Renal cortex interstitium (tissue), 15 donors: ENCODE measurements at places on chromosomes 2 and 18.

- DNase-seq = no peak
Measured at GRCh38 chr2:141778315-141778835, 352.4 kb downstream of the LRP1B start.

DNA sequence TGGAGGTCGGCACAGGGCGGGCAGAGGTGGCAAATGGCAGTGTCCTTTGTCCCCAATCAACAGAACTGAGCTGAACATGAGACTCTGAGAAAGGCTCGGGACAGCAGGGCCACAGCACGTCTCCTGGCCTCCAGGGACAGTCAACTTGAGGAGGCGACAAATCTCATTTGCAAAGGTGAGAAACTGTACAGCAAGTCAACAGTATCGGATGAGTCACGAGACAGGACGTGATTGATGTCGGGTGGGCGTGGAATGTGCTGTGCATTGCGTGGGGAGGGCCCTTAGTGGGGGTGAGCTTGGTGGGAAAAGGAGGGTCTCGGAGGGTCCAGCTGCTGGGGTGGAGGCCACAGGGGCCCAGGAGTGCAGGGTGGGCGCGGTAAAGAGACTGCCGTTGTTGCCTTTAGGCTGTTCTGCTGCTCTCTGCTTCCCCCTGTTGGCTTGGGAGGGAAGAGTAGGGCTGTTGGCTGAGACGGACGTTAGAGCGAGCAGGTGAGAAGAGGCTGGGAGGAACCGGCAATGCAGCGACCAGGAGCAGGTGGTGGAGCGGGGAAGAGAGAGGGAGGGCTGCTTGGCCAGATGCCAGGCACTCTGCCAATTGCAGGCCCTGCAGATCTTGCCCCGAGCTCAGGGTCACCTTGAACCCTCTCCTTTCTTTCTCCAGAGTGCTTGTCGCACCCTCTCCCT, 164.3 kb downstream of the BCL2 start:
- DNase-seq = peak; percentile 54

DNA sequence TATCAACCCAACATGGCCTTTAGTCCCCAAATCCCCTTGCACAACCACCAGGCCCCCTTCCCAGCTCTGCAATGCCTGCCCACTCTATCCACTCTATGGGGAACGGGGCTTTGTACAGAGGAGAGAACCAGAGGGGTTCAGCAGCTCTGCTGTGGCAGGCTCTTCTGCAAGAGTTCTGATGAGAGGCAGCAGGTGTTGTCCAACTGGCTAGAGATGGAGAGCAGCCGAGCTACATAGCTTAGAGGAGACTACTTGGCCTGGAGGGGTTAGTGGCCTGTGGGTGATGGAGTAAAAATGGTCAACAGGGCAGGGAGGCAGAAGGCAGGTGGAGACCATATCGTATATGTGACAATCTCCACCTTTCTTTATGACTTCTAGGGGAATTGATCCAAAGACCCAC, 103.0 kb downstream of the QPCT start:
- no peak for DNase-seq

GRCh38 chr2:172609488-172609887, 53.6 kb downstream of the PDK1 start:
- no peak for DNase-seq

GRCh38 chr18:11147962-11148679, 1.2 kb downstream of the PIEZO2 start:
- DNase-seq = no peak

DNA sequence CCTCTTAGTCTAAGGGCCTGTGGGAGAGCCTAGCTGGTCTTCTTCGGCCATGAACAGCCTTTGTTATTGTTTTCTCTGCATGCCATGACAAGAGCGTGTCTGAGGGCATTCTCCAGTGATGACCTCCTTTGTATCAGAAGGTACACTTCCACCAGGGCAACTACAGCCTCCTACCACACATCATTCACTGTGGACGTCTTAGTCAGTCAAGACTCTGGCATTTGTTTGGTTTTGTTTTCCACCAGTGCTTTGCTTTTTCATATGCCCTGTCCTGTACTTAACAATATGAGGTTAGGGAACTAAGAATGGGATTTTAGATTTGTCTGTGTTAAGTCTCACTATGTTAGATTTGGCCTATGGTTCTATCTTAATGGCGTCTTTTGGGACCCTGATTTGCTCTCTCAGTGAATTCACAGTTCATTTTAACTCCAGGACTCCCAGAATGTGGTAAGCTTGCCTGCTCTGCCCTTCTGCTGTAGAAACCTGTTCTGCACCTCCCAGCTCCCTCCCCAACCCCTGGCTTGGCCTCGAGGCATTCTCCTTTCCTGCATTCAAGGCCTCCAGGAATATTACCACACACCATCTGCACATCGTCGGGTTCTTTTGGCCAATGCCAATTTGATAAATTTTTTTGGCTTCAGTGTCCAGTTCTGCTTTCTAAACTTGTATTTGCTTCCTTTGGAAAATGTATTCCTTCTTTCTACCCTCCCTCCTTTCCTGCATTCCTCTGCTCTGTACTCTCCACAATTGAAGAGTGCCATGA, 42.8 kb upstream of the IL1R1 start:
- DNase-seq = no peak

GRCh38 chr2:85768713-85769112, 14.9 kb downstream of the ATOH8 start:
- DNase-seq = no peak

DNA sequence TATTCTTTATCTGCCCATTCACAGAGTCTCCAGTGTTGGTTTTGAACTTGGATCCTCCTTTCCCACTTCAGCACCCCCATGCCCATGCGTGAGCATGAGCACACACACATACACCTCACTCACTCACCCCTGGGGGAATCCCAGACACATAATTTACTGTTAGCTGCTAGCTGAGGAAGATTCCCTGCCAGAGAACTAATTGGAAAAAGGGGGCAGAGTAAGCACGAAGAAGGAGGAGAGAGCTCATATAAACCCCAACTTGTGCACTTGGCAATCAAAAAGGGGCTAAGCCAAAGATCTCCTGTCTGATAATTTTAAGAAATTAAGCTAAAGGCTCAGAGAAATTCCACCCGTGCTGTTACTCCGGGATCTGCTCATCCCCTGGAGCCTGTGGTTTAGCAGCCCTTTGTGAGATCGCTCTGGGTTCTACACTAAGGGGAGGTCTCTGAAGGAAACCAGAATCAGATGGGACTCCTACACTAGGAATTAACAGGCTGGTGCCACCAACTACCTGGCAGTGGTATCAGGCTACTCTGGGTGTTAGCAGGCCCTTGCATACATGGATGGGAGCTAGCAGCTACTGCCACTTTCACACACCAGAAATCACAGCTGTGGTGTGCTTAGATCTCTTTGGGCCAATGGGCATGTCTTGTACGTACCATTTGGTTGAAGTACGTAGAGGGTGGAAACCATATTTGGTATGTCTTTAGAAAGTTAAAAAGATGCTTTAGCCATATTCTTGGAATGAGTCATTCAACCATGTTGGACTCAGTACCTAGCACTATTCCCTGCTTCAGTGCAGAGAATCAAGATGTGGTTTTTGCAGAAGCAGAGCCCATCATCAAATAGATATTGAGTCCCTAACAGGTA, 95.6 kb upstream of the SLC14A2 start:
- no peak for DNase-seq

GRCh38 chr18:56999823-57000222, 147.1 kb upstream of the BOD1L2 start:
- DNase-seq = no peak

DNA sequence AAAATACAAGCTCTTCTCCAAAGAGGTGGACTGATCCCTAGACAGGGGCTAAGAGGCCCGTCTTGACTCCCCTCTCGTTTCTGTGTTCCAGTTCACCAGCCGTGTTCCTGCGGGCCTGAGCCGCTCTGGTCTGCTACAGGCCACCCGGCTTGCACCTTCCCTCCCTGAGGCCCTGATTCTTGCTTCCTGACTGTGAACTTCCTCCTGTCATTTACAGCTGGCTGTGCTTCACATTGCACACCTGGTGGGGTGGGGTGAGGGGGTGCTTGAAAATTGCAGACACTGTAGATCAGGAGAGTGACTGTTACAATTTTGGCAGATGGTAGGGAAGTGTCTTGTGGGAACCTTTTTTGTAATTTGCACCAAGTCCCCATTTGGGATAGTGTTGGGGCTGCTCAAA, 64.4 kb downstream of the TSN start:
- no peak for DNase-seq

- DNase-seq = no peak
Measured at GRCh38 chr2:167787021-167787420, 460.4 kb downstream of the STK39 start.

DNA sequence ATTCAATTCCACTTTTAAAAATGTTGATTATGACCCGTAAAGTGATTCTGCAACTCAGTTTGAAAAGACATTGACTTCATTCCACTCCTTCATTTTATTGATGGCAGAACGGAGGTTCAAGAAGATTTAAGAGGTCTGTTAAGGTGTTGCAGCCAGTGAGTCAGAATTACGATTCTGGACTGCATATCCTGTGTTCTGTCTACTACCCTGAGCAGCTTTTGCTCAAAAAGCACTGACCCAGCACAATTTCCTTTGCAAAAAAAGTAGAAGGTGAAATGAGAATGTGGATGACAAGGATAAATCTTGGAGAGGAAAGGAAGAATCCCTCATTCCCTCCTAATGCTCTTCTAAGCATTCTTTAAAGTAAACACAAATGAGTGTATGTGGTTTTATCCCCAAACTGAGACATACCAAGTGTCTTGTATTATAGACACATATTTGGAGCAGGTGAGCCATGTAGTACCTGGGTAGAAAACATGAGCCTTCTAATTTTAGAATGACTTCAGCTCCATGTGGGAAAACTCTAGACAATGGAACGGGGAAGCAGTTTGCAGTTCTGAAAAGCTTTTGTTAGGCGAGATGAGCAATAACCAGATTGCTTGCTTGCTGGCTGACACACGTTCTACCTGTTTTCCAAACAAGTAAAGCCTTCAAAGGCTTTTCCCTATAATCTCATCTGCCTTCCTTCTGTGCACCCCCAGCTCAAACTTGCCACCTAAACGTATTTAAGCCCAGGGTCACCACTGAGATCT, 44.7 kb downstream of the TGFA start:
- DNase-seq = no peak

- no peak for DNase-seq
Measured at GRCh38 chr2:231163414-231164095, 34.9 kb upstream of the ARMC9 start.

GRCh38 chr2:240237609-240238174, 97.2 kb upstream of the OTOS start:
- no peak for DNase-seq

- DNase-seq = no peak
Measured at GRCh38 chr18:58862356-58862755, 2.3 kb upstream of the ZNF532 start.
